HAP-1 (cell line): ENCODE measurements at places on chromosomes 11 and 22.

DNA sequence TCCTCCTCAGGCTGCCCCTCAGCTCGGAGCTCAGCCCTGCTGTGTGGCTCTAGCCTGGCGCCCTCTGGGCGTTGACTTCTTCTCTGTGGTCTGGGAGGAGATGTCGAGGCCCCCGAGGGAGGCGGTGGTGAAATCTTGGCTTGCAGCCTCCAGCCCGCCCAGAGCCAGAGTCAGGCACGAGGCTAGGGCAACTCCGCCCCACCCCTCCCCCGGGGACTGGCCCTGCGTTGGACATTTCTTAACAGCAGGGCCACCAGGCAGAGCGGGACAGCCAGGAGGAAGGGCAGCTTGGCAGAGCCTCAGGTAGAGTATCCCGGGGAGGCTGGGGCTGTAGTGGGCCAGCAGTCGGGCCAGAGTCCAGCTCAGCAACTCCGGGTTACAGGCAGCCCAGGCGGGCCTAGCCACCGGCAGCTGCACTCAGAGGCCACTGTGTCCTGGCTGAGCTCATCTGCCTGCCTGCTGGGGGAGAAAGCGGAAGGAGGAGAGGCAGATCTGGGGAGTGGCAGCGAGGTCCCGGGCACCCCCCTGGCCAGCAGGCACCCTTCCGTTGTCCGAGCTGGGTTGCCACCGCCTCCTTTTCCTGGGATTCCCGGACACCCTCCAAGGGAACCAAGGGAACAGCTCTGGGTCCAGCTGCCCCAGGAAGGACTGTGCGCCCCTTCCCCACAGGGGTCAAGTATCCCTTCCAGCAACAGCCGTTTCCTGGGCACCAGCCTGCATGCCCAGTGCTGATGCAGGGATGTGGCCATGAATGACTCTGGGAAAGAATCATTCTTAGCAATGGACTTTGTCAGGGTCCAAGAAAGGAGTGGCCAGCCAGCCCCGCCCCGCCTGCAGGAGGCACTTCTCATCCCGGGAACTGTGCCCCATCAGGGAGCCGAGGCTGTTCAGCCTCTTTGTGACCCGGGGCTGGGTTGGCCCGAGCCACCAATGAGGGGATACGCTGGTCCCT, at the start of gene ALDH3B1:
Gene ALDH3B1 (plus strand): TSS at position 238 of the 952 bp plus-strand sequence. CDS start 4,971 bp downstream, outside the sequence.
- DNase-seq, result peak; percentile 56

- DNase-seq, result no peak
Observed at GRCh38 chr11:210803-211180, 3.3 kb downstream of the RIC8A start.

DNA sequence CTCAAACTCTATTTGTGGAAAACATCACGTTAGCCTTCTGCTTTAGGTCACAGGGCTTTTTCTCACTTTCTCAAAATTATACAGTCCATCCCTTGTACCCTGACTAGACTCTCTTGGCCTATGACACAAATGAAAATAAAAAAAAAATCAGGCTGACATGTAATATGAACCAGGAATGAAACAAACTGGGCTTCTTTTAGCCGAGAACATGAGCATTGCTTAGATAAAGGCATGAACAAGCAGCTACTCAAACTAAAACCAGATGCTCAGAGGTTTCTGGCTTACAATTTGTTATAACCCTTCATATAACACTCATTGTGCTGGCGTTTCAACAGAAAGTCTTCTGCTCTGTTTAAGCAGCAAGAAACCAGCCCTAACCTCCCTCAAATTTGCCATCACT, 265.5 kb upstream of the NARS2 start:
- DNase-seq, result no peak

GRCh38 chr11:78909386-78909785, 334.7 kb upstream of the NARS2 start:
- DNase-seq, result no peak

- no peak for DNase-seq
Observed at GRCh38 chr11:21893565-21893867, 299.4 kb upstream of the ANO5 start.

DNA sequence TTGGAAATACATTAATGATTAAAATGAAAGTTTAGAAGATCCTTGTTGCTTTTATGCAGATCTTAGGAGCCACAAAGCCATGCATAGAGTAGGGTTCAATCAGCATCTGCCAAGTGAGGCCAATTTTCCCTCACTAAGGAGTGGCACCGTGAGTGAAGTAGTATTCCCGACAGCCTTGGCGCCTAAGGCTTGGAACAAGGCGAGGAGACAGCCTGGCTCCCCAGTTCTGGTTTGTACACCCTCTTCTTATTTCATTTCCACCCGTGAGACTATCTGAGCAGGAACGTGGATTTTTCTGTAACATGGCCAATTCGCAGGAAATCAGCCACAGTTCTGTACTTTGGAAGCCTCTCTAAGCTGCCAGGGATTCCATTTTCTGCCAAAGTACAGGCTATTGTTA, 22.6 kb downstream of the FADS2 start:
- DNase-seq, result no peak

- no peak for DNase-seq
Observed at GRCh38 chr11:17600316-17601255, 53.5 kb downstream of the OTOG start.

DNA sequence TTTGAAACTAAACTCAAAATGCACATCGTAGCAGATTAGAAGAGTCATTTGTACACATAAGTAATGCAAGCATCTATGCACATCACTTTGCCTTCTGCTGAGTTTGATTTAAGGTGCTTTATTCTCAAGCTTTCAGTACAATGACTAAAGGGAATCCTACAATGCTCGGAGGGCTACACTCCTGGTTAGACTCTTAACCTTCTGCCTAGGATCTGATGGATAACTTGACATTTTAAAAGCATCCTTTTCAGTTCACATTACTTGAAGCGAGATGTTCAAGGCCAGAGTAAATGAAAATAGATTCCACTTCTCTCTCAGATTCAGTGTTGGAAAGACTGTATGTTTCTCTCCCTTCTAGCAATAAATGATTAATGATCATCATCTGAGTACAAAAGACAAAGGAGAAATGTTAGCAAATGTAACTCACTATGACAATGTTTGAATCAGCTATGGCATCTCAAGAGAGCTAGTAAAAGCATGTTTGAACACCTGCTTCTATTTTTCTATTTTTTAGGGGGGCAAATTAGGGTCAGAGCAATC, 259.2 kb upstream of the ANO3 start:
- DNase-seq, result no peak

GRCh38 chr11:49995565-49995964, 13.2 kb upstream of the OR4C12 start:
- DNase-seq, result peak; percentile 84

- DNase-seq, result no peak
Observed at GRCh38 chr11:65954771-65955170, 6.8 kb upstream of the SART1 start.

- no peak for DNase-seq
Observed at GRCh38 chr11:47516155-47516554, 36.8 kb downstream of the CELF1 start.

- DNase-seq, result no peak
Observed at GRCh38 chr22:43160497-43161126, 9.3 kb downstream of the TSPO start.

- no peak for DNase-seq
Observed at GRCh38 chr11:129460714-129461113, 85.1 kb downstream of the BARX2 start.

- DNase-seq, result no peak
Observed at GRCh38 chr22:37762389-37762836, 45.3 kb upstream of the GCAT start.

- no peak for DNase-seq
Observed at GRCh38 chr11:113721462-113722066, 15.5 kb upstream of the TMPRSS5 start.

GRCh38 chr11:130118165-130118564, 41.4 kb upstream of the ST14 start:
- no peak for DNase-seq

- no peak for DNase-seq
Observed at GRCh38 chr11:69671734-69672465, 3.3 kb downstream of the LTO1 start.

- DNase-seq, result no peak
Observed at GRCh38 chr11:11313426-11313825, 39.6 kb downstream of the CSNK2A3 start.

DNA sequence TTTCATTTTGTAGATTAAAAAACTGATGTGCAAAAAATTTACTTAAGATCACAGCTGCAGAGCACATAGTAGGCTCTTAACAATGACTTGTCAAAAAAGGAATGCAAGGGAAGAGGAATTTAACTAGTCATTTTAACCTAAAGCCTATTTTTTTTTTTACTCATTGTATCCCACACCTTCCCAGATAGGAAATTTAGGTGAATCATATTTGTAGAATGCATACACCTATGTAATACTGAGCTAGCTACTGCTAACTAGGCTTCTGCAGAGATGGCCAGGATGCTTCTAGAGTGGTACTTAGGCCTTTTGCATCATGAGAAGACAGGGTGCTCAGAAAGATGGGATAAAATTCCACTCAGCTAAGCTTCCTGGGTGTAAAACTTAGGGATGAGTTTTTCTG, 387.3 kb downstream of the AASDHPPT start:
- DNase-seq, result no peak

GRCh38 chr11:27574342-27574741, 67.8 kb upstream of the LIN7C start:
- no peak for DNase-seq

- DNase-seq, result peak; percentile 35
Observed at GRCh38 chr22:37045958-37046357, 5.6 kb upstream of the KCTD17 start.

DNA sequence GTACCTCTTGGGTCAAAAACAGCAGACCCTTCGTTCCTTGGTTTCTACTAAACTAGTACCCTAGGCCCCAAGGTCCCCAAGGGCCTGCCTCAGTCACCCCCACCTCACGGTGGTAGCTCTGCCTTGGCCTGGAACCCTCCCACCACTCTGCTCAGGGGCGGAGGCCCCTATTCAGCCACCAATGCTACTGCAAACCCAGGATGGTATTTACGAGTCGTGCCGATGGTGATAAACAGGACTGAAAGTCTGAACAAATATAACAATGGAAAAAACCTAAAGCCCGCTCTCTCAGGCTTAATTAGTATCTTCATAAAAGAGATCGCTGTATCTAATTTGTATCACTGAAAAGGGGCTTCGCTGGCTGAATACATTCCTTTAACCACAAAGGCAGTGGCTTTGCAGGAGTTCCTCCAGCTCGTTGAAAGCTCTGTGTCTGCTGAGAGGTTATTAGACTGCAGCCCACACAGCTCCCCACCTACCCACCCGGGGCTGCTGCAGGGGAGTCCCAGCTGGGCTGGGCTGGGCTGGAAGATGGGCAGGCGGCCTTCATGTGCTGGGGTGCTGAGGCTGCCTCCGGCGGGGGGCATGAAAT, 15.2 kb downstream of the SHISAL1 start:
- DNase-seq, result peak; percentile 81

DNA sequence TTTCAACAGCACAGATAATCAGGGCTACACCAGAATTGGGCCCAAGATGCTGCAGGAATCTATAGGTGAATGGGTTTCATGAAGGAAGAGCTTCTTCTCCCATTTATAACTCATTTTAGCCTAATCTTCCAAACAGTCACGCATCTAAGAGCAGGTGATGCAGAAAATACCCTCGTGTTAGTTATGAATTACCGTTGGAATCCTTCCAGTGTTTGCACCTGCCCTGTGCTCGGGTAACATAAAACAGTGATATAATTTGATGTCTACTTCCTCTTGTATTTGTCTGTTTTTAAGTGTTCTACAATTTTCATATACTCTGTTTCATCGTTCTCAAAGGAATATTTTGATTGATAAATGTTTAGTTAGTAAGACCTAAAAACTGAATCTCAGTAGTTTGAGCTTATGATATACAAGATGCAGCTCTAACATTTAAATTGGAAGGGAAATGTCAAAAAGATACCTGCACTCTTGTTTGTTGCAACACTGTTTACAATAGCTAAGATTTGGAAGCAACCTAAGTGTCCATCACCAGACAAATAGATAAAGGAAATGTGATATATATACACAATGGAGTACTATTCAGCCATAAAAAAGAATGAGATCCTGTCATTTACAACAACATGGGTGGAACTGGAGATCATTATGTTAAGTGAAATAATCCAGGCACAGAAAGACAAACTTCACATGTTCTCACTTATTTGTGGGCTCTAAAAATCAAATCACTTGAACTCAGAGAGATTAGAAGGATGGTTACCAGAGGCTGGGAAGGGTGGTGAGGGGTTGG, 42.1 kb downstream of the PPARA start:
- no peak for DNase-seq

DNA sequence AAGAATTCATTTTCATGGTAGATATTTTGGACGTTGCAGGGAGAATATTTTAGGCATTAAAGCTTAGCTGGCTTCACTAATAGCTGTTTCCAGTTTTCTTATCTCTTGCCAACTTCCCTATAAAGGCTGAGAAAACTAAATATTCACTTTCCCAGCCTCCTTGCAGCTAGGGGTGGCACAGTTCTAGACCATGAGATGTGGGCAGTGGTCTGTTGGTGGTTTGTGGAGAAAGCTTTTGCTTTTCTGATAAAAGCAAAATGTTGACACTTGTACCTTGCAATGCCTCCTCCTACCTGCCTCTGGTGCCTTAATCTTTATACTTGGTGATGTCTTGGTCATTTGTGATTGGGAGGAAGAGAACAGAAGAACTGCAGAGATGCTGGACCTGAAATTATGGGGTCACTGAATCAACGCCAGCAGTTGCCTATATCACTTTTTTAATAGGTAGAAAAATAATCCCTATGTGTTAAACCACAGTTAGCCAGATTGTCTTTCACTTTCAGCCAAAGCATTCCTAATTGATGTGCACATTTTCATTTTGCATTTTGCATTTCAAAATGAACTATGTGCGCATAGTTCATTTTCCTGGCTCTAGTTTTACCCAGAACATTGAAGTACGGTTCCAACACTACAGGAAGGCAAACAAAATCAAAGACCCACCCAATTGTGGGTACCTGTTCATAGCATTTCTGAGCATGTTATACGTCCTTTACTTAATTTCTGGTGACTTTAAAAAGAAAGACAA, 24.9 kb upstream of the ABTB2 start:
- DNase-seq, result no peak

- DNase-seq, result no peak
Observed at GRCh38 chr11:82873919-82874333, 26.3 kb downstream of the PRCP start.

GRCh38 chr22:49106842-49107152, 720.9 kb downstream of the BRD1 start:
- DNase-seq, result no peak

DNA sequence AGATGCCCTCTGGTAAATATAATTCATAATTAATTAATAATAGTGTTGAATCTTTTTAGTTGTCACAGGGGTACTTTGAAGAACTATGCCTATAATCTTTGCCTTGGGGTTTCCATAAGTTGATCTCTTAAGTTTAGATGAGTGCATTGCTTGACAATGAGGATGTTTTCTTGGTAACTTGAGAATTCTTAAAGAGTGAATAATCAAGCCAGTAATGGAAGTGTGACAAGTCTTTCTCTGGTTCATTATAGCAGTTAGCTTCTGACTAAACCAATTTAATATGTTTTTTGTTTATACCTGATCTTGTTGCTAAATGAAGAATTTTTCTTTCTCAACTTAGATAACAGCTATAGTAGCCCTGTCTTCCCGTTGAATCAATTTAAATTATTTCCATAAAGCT, 46.2 kb downstream of the ATXN10 start:
- DNase-seq, result no peak
